ENCODE measurements at places on chromosomes 1 and 21.

- no peak for DNase-seq
Measured at GRCh38 chr1:119472080-119472818, 34.8 kb upstream of the HSD3B1 start.

DNA sequence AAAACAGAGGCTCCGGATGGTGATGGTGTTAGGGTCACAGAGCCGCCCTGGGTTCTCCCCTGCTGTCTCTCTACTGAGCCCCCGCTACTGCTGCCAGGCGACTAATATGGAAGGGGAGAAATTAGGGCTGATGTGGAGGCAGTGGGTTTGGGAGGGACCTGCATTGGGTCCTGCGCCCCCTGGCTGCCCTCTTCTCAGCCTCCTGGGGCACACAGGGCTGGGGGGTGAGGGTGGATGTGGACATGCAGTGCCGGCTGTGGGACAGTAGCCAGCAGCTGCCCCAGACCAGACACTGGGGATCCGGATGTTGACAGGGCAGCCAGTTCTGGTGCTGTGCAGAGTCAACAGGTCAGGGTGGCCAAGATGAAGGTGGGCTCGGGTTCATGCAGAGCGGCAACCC, 1.5 kb upstream of the CLCNKB start:
- DNase-seq = no peak

- no peak for DNase-seq
Measured at GRCh38 chr1:17688217-17688810, 66.8 kb upstream of the ACTL8 start.

DNA sequence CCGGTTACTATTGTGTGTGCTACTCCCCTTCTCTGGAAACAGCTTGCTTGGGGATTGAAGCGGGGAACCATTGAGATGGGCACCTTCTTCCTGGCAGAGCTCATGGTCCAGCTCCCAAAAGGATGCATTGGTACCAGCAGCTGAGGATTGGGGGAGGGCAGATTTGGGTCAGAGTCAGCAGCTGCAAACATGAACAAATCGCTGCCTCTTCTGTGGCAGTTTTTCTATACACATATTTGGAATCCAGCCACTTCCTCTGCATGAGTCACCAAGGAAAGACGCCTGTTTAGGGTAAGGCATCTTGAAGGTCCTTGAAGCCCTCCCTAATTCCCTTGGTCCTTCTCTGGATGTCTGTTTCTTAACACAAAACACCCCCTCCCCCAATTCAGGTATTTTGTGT, 104.7 kb downstream of the DAB1 start:
- DNase-seq = no peak

DNA sequence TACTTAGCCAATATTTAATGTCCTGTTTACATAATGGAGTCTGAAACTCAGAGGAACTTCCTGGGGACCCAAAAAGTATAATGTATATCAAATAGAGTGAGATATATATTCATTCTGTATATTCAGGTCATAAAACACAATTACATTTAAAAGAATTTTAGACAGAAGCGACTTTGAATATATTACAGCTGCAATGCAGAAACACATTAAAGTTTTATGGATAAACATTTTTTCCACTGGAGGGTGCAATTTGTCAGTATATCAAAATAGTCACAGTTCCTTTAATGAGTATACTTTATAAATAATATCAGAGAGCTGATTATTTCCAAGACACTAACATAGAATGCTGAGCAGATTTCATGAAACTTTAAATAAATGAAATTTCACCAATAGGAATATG, 43.9 kb upstream of the CRB1 start:
- no peak for DNase-seq

DNA sequence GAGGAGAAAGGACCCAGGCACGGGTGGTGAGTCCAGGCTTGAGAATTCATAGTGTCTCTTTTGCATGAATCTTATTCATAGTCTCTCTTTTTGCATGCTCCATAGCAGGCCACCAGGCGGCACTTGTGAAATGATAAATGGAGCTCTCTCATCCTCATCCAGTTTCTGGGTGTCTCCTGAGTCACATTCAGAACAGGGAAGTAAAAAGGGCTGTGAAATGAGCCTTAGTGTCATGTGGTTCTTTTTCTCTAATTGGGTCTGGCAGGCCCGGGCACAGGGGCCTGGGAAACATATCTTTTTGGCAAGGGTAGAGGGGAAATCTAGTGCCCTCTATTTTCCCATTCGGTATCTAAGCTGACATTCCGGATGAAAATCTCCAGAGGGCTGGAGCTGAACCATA, 19.1 kb upstream of the NCF2 start:
- no peak for DNase-seq

DNA sequence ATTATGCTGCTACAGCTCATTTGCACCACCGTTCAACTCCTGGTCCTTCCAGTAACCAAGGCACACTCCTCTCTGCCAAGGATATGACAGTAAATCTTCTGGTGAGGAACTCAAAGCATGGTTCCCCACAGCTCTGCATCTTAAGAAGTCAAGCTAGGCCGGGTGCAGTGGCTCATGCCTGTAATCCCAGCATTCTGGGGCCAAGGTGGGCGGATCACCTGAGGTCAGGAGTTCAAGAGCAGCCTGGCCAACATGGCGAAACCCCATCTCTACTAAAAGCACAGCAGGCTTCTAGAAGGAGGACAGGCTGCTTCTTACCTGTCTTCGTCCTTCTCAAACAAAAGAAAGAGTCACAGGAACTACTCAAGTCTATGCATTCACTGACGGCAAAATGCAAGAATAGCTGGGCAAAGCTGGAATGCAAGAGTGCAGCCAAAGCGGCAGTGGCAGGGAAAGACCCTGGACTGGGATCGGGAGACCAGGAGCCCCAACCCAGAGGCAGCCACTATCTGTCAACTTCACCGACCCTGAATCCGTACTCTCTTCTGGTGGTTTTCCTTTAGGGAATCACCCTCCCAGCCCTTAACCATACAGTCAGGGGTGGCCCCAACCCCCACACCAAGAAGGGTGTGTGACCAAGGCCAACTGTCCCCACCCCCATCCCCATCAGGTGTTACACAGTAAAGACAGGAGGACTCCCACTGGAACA, 75.5 kb downstream of the NPHP4 start:
- no peak for DNase-seq

DNA sequence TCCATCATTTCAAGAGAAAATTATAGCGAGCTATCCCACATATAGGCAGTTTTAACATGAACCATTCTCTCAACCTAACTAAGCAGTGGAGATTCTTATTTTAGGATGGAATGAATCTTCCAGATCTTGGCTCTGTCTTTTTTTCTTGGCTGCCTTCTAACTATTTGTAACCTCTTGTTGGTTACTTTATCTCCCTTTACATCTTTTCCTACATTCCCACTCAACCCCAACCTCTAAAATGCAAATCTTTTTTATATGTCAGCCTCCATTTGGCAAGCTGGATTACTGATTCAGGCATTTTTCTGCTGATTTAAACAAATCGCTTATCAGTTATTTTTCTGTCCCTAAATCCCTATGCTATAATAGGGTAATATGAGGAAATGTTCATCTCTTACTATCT, 46.9 kb upstream of the LHX8 start:
- no peak for DNase-seq

DNA sequence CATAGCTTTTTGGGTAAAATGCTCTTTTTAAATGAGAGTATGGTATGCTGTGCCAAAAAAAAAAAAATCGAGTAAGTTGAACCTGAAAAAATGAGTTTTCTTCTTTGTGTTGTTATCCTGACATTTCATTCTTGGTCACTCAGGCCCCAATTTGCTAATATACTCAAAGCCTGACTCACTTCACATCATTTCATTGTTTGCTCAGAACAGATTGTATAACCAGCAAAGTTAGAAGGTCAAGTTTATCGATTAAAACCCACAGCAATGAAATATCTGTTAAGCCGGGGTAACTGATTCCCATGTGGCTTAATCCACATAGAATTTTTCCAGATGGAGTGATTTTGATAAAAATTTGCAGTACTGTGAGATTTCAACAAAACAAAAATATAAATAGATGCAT, 363.7 kb downstream of the NEGR1 start:
- no peak for DNase-seq

- no peak for DNase-seq
Measured at GRCh38 chr1:15757575-15758342, 836 bp upstream of the FBLIM1 start.

DNA sequence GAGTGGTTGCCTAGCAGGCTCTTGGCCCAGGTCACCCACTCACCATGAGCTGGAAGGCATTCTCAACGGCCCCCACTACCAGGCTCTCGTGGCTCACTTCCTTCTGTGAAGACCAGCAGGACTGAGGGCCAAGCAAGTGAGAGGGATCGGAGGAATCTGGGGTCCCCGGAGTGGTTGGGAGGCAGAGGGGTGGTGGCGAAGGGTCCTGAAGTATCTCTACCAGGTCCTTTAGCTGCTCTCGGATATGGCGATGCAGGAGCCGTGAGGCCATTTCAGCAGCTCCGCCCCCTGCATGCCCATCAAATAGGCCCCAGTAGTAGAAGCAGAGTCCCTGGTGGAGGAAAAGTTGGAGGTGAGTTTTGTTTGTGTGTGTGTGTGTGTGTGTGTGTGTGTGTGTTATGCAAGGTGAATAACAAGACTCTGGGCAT, 2.4 kb downstream of the PPM1J start:
- no peak for DNase-seq

DNA sequence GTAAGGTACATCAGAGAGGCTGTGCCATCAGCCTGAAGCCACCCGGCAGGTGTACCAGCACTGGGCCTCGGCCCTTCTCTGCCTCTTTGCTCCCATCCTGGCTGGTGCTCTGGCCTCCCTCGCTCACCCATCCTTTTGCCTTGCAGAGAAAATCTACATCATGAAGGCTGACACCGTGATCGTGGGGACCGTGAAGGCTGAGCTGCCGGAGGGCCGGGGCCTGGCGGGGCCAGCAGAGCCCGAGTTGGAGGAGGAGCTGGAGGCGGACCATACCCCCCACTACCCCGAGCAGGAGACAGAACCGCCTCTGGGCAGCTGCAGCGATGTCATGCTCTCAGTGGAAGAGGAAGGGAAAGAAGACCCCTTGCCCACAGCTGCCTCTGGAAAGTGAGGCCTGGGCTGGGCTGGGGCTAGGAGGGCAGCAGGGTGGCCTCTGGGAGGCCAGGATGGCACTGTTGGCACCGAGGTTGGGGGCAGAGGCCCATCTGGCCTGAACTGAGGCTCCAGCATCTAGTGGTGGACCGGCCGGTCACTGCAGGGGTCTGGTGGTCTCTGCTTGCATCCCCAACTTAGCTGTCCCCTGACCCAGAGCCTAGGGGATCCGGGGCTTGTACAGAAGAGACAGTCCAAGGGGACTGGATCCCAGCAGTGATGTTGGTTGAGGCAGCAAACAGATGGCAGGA, 24.5 kb upstream of the TNFRSF1B start:
- no peak for DNase-seq

- DNase-seq = no peak
Measured at GRCh38 chr1:7384679-7385078, 386.4 kb upstream of the VAMP3 start.

- DNase-seq = no peak
Measured at GRCh38 chr1:42740851-42741580, 980 bp upstream of the CLDN19 start.

- peak; percentile 70 for DNase-seq
Measured at GRCh38 chr1:171434717-171435346, 50.5 kb upstream of the PRRC2C start.

DNA sequence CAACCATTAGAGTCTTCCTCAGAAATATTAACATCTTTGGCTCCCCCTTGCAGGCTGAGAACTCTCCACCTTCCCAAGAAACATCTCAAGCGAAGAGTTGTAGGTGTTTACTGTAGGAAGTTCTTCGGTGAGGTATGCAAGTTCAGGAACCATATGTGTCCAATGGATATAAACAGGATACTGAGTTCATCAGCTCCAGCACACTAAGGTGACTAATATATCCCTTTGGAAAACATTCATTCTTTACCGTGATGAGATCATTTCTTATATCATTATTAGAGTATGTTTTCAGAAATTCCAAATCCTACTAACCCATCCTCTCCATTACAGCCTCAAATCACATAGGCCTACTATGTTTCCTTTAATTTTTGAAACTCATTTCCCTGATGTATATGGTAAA, 37.3 kb upstream of the PRMT6 start:
- no peak for DNase-seq

GRCh38 chr1:64986903-64987871, 20.8 kb upstream of the JAK1 start:
- no peak for DNase-seq

- no peak for DNase-seq
Measured at GRCh38 chr21:34365809-34366208, 2.0 kb downstream of the KCNE2 start.

DNA sequence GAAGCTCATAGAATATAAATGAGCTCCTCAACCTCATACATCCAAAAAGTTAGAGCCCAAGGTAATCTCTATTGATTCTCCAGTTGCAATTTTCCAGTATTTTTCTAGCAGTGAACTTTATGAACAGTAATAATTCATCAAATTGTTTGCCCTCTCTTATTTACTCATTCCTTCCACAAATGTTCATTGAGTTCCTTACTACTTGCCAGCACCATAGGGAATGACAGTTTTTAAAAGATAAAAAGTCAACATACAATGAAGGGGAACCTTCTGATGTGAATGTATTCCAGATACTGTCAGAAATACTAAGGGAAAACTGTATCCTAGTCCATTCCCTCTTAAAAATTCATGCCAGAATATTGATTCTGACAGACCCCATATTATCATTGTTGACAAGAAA, 277.0 kb upstream of the C1orf87 start:
- DNase-seq = no peak

- no peak for DNase-seq
Measured at GRCh38 chr1:232979558-232979957, 29.1 kb downstream of the NTPCR start.

DNA sequence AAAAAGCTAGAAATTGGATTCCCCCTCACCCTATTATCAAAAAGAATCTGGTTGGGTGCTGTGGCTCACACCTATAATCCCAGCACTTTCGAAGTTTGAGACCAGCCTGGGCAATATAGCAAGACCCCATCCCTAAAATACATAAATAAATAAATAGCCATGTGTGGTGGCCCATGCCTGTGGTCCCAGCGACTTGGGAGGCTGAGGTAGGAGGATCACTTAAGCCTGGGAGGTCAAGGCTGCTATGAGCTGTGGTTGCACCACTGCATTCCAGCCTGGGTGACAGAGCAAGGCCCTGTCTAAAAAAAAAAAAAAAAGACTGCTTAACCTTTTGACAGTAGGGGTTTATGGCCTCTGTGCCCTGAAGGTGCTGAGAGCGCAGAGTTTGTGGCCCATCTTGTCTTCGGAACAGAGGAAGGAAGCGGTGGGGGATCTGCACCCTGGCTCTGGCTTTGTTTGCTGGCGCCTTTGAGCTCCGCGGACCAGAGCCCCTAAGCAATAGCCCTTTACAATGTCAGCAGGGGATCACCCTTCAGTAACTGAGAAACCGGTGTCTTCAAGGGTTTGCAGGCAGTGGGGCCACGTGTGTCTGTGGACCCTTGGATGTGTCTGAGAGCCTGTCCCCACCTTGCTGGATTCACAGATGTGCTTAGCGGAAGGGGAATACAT, 22.1 kb downstream of the SLC2A7 start:
- DNase-seq = no peak

DNA sequence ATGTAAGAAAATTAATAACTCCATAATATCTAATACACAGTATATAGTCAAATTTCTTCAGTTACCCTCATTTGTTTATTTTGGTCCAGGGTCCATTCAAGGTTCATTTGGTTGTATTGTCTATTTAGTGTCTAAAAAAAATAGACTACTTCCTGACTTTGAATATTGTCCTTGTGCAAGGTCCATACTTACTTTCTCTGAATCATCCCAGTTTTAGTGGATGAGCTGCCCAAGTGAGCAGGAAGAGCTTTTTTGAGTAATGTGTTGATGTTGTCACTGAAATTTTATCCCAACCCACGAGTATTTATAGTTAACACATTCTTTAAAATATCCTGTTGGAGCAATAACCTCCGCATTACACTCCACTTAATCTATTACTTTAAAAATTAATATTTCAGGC, 45.6 kb upstream of the FASLG start:
- no peak for DNase-seq

GRCh38 chr21:38544661-38545060, 46.4 kb upstream of the ERG start:
- DNase-seq = no peak

All from non-pigmented ciliary epithelial cell (primary cell).